Panc1 (cell line): ENCODE measurements at places on chromosomes 3 and 15. TPM values are rescaled to one million over a fixed set of nuclear protein-coding genes. Genes with fewer than 3 reads are reported as not detected.

CXCR6 gene
- not detected for total RNA-seq

RTP1 gene
- total RNA-seq: not detected

DNA sequence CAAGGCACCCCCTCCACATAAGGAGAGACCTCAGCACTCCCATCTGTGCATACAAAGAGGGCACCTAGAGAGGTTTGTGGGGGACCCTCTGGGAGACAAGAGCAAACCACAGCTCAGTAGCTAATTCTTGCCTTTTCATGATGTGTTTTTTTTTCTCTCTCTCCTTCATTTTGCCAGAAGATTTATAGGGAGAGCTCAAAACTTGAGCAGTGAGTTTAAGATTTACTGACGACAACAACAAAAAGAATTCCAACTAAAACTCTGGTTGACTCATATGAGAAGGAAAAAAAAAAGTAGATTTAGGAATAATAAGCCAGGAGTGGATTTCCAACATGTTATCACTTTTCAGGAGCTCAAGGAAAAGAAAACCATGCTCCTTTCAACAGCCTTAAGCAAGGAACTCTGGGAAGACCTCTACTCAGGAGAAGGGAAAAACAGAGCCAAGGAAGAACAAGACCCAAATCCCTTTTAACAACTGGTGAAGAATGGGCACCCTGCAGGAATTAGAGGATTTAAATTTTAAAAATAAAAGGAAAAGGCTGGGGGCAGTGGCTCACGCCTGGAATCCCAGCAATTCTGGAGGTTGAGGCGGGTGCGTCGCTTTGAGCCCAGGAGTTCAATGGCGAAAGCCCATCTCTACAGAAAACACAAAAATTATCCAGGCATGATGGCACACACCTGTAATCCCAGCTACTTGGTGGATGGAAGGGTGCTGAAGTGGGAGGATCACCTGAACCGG, 58.2 kb upstream of the RAD18 start:
- H3K4me1 ChIP-seq: no peaks in the 10 kb centered on the region
- H3K4me3 ChIP-seq: no peak overlapping the region
- no peak for DNase-seq
- no peak overlapping the region for H3K27ac ChIP-seq
- no peaks in the 10 kb centered on the region for H3K36me3 ChIP-seq

DNA sequence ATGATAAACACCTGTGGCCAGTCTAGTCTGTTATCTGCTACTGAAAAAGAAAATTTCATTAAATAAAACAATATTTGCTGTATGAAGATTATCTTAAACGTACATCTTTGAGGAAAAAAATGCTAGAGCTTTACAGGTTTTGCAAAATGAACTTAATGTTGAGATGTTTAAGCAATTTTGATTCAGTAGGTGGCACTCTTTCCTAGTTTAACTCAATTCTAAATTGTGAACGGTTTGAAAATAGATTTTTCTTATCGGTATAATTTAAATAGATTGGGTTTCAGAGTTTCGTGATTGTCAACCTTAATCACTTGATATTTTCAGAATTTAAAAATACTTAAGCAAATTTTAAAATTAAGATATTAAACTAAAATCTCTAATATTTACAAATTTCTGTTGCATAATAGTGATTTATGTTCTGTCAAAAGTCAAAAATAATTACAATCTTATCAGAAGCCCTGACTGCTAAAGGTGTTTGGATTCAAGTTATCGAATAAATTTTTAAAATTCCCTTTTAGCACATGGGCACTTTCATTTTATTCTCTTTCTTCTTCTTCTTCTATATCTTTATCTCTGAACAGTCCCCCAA, 7.0 kb upstream of the RNF111 start:
- H3K27ac ChIP-seq: no peak overlapping the region
- H3K36me3 ChIP-seq: no peaks in the 10 kb centered on the region
- no peak overlapping the region for H3K4me3 ChIP-seq
- no peak for DNase-seq
- H3K4me1 ChIP-seq: no peaks in the 10 kb centered on the region

- no peaks in the 10 kb centered on the region for H3K4me1 ChIP-seq
- no peaks in the 10 kb centered on the region for H3K36me3 ChIP-seq
- no peak overlapping the region for H3K27ac ChIP-seq
- H3K4me3 ChIP-seq: no peak overlapping the region
- no peaks in the 10 kb centered on the region for H3K27me3 ChIP-seq
These were observed 398.4 kb upstream of the CNTN3 start for GRCh38 chr3:75012791-75013331.

DNA sequence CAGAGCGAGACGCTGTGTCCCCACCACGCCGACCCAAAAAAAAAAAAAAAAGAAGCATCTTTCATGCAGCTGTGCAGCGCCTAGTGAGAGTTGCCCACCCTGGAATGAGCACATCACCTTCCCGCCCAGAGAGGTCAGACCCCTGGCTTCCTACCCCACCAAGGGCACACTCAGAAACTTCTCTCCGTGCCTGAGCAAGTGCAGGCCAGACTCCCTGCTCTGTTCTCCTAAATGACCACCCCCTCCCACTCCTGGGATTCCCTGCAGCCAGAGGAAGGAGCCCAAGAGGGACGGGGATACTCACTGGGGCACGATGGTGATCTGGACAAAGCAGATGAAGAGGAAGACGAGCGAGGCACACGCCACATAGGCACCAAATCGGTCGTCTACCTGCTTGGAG, 116.0 kb downstream of the SEC22A start:
- no peaks in the 10 kb centered on the region for H3K36me3 ChIP-seq
- no peak overlapping the region for H3K4me3 ChIP-seq
- no peaks in the 10 kb centered on the region for H3K4me1 ChIP-seq
- no peak for DNase-seq

DNA sequence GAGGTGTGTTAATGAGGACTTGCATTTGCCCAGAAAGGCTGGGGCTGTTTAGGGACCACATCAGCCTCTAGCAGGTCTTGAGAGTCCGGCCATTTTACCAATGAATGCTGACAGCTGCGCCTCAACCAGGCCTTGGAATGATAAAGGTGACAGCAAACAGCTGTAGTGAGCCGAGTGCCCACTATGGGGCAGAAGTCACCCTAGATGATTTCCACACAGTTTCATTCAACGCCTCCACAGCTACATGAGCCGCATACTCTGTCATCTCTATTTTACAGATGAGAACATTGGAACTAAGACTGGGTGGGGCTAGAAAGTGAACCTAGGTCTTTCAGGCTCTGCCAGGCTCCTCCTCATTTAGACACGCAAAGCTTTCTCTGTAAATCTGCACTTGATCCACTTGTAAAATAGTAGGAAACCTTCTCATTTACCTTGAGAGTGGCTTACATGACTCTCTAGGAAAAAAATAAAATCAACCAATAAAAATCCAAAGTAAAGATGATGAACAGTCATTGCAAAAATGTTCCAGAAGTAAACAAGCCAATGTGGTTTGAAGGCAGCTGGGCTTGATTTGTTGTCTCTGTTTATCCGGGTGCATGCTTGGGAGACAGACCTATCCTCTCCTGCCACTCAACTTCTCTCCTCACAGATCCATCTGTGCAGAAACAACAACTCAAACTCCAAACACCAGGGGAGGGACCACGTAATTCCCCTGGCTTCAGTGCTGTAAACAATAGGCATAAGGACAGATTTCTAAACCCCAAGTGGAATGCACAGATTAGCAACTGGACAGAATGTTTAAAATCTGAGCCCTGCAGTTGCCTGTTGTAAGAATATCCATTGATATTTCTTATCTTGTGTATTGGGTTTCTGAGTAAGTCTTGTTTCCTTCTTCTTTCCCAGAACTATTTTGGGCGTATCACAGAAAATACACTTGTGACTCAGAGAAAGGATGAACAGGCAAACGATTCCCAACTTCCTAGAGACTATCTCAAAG, 31.5 kb upstream of the LDHAL6B start:
- peak; percentile 32 for DNase-seq
- H3K4me3 ChIP-seq: no peak overlapping the region
- 0 out of 2 replicates have a peak overlapping the region, but pooled peaks have one; percentile 36 for H3K27ac ChIP-seq
- no peaks in the 10 kb centered on the region for H3K27me3 ChIP-seq
- peaks cover 9% of the 10 kb centered on the region for H3K4me1 ChIP-seq
- H3K36me3 ChIP-seq: no peaks in the 10 kb centered on the region

DNA sequence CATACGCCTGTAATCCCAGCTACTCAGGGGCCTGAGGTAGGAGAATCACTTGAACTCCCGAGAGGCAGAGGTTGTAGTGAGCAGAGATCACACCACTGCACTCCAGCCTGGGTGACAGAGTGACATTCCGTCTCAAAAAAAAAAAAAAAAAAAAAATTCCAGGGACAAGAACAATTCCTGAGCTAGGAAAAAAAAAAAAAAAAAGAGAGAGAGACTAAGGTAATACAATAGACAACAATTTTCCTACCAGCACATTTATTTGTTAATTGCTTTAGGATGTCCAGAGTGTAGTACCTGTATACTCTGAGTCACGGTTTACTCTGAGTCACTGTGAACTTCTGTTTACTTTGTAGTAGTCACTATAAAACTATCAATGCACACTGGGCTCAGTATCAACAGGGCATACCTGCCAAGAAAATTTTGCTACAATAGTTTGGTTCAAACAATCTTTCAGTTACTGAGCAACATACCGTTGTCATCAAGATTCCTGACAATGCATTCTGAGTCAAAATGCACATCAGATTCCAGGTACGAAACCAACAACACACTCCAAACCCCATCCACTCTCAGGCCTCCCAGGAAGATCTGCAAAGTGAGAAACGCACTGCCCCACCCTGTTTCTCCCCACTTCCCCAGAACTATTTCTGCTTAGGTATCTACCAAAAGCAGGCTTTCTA, 28.3 kb downstream of the IGF2BP2 start:
- H3K4me3 ChIP-seq: no peak overlapping the region
- H3K27me3 ChIP-seq: no peaks in the 10 kb centered on the region
- H3K4me1 ChIP-seq: peaks cover 49% of the 10 kb centered on the region
- H3K27ac ChIP-seq: peak overlapping the region; percentile 70; the same call in 1 of the 2 replicates
- H3K36me3 ChIP-seq: no peaks in the 10 kb centered on the region

DNA sequence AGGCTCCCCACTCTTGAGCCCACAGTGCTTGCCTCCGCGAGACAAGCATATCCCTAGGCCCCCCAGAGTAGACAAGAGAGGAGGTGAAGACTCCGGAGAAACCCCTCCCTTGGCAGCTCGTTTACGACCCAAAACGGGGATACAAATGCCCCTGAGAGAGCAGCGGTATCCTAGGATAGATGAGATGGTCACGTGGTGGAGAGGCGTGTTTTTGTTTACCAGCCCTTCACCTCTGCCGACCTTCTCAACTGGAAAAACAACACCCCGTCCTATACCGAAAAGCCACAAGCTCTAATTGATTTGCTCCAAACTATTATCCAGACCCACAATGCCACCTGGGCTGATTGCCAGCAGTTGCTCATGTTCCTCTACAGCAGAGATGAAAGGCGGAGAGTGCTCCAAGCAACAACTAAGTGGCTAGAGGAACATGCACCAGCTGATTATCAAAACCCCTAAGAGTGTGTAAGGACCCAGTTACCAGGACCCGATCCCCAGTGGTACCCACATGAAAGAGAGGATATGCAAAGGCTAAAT, 99.5 kb upstream of the OSBPL11 start:
- H3K4me3 ChIP-seq: no peak overlapping the region
- H3K27me3 ChIP-seq: peaks cover 6% of the 10 kb centered on the region; the same call in 1 of the 2 replicates
- no peaks in the 10 kb centered on the region for H3K4me1 ChIP-seq
- no peak overlapping the region for H3K27ac ChIP-seq
- DNase-seq: no peak
